ENCODE measurements at places on chromosomes 1 and 21.

DNA sequence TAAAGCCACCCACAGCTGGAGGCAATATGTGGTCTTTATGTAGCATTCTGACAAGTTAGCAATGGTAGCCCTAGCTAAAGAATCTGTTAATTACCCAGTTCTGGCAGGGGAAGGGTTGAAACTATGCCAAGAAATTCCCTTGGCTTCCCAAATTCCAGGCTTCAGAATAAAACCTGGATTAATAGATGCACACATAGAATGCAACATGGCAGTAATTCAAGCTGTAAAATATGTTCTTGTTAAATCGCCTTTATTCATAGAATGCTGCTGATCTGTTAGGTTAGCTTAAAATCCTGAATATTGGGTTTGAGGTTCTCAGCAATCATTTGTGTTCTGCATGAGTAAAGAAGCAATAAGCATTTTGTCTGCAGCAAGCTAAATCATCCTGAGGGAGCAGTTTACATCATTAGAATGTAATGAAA is 80.1 kb downstream of the ZNF326 start:
- DNase-seq = no peak

DNA sequence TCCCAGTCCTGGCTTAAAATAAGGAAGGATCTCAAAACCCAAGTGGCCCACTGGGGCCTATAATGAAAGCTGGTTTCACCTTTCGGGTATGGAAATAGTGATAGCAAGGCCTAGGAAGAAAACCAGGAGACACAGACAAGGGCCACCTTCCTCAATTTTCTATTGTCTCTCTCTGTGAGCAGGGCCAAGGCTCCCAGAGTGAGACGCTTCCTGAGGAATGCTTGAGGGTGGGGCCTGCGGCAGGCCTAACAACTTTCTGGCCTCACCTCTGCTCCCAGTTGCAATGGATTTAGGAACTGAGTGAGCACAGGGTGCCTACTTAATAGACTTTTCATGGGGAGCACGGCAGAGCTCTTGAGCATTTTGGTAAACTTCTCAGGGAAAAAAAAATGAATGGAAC is 300.9 kb downstream of the ASTN1 start:
- DNase-seq = no peak

DNA sequence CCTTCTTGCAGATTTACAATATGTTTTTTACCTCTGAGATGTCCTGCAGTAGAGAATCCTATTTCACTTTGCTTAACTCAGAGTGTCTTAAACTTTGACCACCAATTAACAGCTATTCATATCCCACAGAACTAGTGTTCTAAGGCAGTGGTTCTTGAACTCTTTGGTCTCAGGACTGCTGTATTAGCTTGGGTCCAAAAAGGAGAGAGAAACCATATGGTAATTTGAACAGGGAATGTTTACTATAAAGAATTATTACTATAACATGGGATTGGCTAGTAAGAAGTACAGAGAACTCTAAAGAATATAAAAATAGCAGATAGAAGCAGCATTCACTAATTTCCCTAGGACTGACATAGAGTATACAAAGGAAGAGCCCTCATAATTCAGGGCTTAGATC is 31.6 kb downstream of the FAM177B start:
- DNase-seq = no peak

DNA sequence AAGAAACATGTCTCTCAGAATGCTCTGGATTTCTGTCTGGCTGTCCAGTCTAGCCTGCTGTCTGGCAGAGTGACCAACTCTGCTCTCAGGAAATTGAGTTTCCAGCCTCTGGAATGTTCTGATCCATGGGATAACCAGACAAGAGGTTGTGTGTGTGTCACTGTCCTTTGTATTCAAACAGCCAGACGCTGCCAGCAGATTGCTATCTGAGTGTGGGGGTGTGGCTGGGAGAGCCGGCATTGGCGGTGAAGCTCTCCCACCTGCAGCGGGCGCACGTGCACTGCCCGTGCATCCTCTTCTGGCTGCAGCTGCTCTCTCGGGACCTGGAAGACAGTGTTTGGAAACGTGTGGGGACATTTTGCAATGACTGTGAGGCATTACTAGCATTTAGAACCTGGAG is 26.1 kb downstream of the PKP1 start:
- no peak for DNase-seq

DNA sequence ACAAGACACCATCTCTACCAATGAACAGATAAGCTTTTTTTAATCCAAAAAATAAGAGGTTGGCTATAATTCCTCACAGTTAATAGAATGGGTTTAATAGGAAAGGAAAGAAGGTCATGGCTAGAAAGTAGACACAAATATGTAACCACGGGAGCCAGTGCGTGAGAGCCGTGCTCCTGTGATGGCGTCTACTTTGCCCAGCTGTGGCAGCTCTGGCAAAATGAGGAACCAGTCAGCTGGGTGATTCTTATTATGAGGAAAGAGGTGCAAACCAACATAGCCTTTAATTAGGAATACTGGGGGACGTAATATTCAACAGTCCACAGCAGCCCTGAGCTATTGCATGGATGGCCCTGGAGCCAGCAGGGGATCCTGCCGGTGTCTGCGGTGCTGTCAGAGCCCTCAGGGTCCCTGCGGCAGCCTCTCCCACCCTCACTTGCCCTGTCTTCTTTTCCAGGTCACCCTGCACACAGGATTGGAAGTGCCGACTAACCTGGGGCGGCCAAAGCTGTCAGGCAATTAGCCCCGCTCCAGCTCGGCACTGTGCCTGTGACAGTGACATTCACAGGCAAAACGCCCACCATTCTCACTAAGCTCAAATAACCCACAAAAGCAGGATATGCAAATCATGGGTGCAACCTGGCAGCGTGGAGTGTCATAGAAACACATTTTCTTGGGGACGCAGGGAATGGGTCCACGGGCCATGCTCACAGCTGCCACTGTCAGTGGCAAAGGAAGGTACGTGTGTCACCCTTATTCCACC is 25.9 kb upstream of the GNPAT start:
- no peak for DNase-seq

DNA sequence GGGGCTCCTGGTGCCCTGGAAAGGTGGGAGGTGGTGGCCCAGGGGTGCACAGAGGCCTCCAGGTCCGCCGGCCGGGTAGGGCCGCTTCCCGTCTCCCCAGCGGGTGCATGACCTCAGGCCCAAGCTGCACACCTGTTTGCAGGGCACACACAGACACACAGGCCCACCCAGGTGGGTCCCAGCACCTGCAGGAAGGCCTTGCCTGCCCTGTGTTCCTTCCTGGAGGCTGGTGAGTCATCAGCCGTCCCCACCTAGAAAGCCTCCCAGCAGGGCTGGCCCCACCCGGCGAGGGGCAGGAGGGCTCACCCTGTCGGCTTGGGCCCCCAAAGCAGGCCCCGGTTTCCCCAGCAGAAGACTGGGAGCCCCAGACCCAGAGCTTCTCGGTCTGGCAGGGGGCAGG is 23.6 kb upstream of the TTLL10 start:
- DNase-seq = no peak

DNA sequence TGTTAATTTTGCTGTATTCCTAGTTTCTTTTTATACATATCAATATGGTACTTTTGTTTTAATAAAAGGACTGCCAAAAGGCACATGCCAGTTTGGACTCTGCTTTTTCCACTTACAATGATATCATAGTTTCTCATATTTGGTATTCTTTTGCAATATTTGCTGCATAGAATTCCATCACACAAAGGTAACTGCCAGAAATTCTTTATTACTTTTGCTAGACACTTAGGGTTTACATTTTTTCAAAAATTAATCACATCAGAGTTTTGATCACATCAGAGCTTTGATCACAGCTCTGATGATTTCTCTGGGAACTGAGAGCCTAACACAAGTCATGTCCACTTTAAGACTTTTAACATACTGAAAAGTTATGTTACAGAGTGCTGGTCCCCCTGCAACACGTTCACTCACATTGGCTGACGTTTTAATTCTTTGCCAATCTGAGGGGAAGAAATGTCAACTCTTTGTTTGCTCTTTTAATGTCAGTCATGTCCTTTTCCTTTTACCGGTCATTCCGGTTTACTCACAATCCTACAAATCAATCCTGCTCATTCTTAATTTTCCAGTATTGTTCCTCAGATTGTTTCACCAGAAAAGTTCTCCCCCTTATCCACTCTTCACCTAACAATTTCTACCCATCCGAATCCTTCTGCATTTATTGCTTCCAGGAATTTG is 1.1 kb upstream of the CD46 start:
- DNase-seq = no peak

DNA sequence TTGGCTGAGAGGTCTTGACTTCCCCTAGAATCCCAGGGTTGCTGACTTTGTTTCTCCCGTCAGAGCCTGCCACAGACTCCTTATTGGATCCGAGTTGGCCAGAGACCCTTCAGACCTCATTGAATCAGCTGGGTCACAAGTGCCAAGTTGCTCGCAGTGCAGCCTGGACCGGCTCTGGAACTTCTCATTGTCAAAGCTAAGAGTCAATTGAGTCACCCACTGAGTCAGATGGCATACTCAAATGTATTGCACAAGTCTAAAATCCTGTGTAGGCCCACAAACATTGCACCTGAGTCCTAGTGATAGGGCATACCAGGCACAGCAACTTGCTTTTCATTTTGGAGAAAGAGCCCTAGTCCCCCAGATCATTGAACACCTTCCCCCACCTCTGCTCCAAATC is 20.4 kb upstream of the SCAF4 start:
- DNase-seq = no peak

DNA sequence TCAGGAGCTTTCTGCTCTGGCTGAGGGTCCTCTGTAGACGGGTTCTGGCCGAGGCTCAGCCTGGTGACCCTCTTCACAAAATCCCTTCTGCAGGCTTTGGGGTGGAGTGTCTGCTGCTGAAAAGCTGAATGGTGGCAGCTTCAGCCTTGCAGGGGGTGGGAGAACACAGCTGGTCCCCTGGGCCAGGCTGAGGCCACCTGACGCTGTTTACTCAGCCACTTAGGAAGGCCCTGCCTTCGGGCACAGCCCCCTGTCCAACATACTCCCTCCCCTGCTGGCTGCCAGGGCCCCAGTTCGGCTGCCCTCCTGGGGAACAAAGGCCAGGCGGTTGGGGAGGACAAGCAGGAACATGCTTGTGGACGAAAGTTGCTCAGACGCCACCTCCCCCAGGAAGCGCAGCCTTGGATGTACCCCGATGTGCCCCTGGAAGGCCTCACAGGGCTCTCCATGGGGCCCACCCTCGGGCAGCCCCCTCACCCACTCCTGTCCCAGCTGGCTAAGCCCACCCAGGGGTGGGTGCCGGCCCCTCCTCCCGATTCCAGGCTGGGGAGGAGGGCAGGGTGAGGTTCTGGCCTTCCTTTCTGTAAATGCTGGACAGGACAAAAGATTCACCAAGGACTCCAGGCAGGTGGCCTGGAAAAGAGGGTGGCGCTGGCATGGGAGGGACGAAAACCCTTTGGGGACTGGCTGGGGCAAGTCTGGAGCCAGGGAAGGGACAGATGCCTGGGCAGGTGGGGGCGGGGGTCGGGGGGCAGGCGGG is at the start of gene ANKRD65:
ANKRD65 (minus strand) TSS at position 130 of the 760 bp plus-strand sequence. CDS start 271 bp downstream, outside the sequence.
- no peak for DNase-seq

- no peak for DNase-seq
Observed at GRCh38 chr1:1788646-1789431, 10.6 kb upstream of the NADK start.

- DNase-seq = no peak
Observed at GRCh38 chr1:248702714-248703113, at the start of gene OR14I1. OR14I1 (minus strand) TSS chr1:248702766.

GRCh38 chr1:173996995-173997394 is 25.2 kb downstream of the RC3H1 start:
- no peak for DNase-seq

- DNase-seq = no peak
Observed at GRCh38 chr1:15928971-15929965, 46.6 kb downstream of the ZBTB17 start.

DNA sequence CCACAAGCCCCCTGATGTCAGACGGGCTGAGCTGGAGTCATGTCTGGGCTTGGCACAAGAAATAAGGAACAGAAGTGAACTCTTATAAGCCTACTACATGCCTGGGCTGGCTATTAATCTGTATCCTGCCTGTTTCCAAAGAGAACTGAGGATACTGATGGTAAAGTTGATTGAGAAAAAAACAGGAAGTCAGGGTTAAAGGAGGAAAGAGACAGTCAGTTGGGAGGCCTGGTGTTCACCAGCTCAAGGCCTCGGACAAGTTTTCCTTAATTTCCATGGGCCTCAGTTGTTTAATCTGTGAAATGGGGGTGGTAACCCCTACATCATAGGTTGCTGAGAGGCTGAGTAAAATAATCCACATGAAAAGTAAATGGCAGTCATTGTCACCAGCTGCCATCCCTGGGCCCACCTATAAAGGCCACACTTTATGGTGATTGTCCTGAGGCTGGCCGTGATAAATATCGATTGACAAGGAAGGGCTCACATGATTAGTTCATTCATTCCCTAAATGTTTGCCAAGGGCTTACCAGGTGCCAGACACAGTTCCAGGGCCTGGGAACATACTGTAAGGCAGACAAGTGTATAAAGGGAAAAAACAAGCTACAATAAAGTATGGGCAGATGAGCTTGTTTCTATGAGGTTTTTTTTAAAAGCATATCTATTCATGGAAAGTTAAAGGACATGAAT is 2.8 kb downstream of the ALDH4A1 start:
- no peak for DNase-seq

DNA sequence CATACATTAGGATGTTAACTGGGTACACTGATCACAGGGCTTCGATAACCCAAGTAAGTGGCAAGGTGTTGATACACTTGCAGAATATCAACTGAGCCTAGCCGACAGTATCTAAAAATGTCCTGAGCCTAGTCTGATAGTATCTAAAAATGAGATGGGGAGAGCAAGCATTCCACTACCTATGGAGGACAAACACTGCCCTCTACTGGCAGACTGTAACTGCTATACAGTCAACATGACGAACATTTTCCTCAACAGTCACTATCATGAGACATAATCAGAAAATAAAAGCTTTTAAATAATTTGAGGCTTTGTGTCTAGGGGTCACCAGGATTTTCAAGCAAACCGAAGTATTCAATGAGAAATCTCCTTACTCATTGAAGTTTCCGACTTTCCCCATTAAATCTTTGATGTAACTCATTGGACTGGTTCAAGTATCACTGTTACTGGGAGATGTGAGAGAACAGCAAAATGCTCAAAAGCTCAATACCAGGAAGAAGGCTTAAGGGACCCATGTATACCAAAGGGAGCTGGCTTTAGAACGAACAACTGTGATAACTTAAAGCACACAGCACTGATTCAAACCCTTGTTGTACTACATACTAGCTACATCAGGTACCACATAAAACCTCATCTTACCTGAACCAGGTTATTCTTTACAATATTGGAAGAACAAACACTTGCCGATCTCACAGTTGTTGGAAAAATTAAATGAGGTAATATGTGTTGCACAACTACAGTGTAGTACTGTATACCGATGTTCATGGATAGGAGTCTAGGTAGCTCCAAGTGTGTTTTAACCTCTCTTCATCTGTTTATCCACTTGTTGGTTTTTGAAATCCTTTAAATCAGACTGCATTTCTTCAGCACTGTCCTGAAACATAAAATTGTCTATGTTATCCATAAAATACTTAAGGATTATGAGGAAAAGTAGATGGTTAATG is 31.1 kb upstream of the SLC45A3 start:
- DNase-seq = peak; percentile 35

DNA sequence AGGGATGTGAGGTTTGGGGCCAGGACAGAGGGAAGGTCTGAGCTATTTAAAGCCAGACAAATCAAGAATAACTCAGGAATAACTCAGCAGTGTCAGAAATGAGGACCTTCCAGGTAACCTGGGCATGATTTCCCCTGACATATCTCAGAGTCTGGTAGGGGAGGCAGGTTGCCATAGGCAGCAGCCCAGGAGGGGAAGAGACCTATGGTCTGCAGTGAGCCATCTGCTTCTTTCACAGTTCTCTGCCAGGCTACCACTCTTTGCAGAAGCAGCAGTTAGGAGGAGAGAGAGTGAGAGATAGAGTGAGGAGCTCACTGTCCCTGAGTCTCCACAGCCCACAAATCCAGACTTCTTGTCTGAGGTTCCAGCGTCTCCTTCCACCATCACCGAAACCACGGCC is 6.3 kb upstream of the VSIG8 start:
- DNase-seq = no peak

GRCh38 chr1:94061513-94062443 is 59.2 kb downstream of the ABCA4 start:
- peak; percentile 28 for DNase-seq

Measured in GM19239 (cell line).